Parietal lobe (tissue), 2 donors: ENCODE measurements at places on chromosomes 1 and 21. TPM values are rescaled to one million over a fixed set of nuclear protein-coding genes. Genes with fewer than 3 reads are reported as not detected.

Gene LENEP
- total RNA-seq: 2.5 TPM

Gene ANKRD35
- 1.6 TPM for total RNA-seq

Gene APOBEC4
- total RNA-seq: not detected

Gene TMEM240
- total RNA-seq: 20.3 TPM

Gene ZNF326
- total RNA-seq: 61.3 TPM

Gene KLF17
- not detected for total RNA-seq
